ENCODE measurements at places on chromosomes 11 and 22.
A peak's percentile ranks its signal among the peaks of the same experiment; 100 is the strongest.

DNA sequence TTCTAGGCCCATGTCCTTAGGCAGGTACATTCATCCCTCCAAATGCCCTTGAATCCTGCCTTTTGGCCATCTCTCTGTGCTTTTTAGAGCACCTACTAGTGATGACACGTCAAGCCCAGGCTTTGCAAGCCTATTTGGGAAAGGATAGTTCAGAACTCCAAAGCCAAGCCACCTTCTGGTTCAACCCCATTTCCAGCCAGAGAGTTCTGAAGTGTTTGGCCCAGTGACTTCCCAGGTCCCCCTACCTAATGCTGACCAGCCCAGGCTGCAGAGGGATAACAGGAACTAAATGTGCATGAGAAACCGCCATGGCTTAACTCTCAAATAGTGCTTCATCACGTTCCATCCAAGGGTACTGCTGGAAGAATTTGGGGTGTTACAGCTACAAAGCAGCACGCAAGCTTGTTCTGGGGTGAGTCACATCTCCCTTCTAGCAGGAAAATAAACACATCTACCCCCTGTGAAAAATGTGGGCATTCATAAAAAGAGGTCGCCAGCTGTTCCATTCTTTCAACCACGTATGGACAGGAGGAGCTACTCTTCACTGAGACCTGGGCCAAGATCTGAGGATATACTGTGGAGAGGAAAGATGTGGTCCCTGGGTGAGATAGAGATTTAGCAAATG lies 2.0 kb upstream of the FXYD6 start:
- DNase-seq = no peak

- no peak for DNase-seq
These were observed 12.7 kb downstream of the LGALS12 start for GRCh38 chr11:63518548-63518947.

DNA sequence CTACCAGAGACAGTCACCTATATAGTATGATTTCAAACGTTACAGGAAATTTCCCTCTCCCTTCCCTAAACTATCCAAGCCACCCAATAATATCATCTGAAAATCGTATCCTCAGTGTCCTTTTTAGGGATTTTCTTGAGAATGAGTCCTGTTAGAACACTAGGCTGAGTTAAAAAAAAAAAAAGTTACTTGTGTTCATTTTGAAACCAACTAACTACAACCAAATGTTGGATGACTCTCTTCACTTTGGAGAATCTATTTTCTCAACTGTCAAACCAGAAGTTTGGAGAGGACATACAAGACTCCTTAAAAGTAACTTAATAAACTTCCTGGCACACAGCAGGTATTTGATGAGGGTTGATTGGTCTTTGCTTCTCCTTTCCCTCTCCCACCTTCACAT lies 183.2 kb upstream of the SESN3 start:
- no peak for DNase-seq

GRCh38 chr22:43625242-43625641 lies 186.9 kb downstream of the EFCAB6 start:
- no peak for DNase-seq

- DNase-seq = peak; percentile 3
These were observed 42.0 kb upstream of the CXCR5 start for GRCh38 chr11:118841469-118842242.

GRCh38 chr11:33063326-33063881 lies 24.0 kb downstream of the TCP11L1 start:
- no peak for DNase-seq

GRCh38 chr11:65782816-65783228 lies 2.0 kb upstream of the AP5B1 start:
- no peak for DNase-seq

- DNase-seq = no peak
These were observed 31.3 kb downstream of the MPPED1 start for GRCh38 chr22:43443152-43443471.

DNA sequence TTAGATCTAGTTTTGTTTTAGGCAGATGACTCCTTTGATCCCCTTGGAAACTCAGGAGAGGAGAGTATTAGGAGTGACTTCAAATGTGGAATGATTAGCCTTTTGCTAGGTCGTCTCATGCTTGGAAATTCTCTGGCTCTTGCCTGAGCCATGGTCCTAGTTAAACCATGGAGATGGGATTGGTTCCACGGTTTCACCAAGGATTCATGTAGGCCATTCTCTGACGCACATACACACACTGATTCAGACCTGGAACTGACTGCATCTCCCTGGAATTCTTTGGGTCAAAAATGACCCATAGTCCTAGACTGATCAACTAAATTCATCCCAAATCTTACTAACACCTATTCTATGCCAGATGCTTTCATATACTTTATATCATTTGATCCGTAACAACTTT lies 56.5 kb downstream of the POLD3 start:
- DNase-seq = no peak

- DNase-seq = no peak
These were observed 122.1 kb upstream of the TTC12 start for GRCh38 chr11:113192121-113192925.

DNA sequence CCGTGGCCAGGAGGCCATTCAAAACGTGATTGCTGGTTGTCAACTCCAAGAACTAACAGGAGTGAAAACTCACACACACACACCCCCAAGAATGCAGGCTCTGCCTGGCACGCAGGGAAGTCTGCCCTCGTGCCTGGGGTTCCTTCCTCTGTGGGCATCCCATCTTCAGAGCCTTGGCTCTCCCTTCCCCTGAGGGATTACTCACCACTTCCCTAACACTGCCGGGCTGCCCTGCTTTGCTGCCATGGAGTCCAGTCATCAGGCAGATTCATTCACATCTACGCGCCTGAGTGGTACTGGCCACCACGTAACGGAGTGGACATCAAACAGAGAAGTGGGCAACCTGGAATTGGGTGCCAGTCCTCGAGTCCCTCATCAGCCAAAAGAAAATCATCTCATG lies 120.7 kb upstream of the TMEM45B start:
- DNase-seq = no peak

DNA sequence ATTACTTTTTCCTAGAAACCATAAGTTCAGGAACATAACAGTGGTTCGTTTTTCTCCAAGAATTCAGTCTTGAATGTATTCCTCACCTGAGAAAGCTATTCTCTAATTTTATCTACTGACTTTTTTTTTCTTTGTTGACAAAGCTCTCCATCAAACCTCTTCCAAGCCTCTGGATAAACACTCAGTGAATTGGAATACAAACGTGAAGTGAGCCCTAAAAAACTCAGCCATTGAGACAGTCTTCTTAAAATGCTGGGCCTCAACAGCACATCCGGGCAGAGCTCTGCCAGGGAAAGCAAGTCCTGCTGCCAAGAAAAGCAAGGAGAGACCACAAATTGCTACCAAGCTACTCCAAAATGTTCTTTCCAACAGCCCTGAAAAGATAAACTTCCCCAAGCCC lies 7.7 kb upstream of the SLC1A2 start:
- no peak for DNase-seq

DNA sequence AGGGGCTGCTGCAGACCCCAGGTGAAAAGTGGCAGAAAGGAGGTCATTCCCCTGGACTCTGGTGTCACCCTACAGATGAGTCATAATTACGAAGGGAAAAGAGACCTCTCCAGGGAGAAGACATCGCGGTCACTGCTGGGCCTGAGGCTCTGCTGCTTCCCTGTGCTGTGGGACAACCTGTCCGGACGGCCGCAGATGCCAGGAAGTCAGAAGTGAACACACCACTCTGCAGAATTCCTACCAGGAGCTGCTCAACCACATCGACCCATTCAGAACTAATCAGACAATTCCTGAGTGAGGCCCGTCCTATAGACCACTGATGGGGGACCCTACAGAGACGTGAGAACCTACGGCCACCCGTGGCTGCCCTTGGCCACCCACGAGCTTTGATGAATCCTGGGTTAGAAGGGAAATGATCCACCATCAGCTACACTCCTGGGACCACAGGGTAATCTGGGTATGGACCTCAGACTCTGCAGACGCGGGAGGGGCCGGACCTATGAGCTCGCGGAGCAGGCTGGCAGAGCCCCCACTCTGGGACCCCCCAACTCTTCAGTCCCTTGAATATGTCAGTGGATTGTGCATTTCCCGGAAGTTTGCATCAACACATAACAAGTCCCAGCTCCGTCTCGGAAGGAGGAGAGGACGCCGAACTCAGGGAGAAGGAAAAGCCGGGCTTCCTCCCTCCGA lies 636.7 kb downstream of the BRD1 start:
- no peak for DNase-seq

- no peak for DNase-seq
These were observed 374.7 kb upstream of the LARGE1 start for GRCh38 chr22:34294986-34295385.

DNA sequence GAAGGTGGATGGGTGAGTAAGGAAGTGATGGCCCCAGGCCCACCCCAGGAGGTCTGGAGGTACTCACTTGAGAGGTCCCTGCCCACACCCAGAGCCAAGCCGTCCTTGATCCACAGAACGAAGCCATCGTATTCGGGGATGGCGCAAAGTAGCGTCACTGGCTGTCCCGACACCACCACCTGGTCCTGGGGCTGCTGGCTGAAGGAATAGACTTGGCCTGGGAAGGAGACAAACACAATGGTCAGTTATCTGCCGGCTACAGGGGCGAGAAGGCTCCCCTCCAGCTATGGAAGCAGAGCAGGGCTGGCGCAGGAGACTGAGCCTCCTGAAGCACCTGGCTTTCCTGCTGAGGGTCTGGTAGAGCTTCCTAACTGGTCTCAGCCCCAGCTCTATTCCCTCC lies 171.0 kb downstream of the ST3GAL4 start:
- DNase-seq = no peak

- no peak for DNase-seq
These were observed 96.5 kb downstream of the NXPE2 start for GRCh38 chr11:114774599-114775361.

- DNase-seq = no peak
These were observed 185.3 kb downstream of the C11orf91 start for GRCh38 chr11:33515347-33515746.

DNA sequence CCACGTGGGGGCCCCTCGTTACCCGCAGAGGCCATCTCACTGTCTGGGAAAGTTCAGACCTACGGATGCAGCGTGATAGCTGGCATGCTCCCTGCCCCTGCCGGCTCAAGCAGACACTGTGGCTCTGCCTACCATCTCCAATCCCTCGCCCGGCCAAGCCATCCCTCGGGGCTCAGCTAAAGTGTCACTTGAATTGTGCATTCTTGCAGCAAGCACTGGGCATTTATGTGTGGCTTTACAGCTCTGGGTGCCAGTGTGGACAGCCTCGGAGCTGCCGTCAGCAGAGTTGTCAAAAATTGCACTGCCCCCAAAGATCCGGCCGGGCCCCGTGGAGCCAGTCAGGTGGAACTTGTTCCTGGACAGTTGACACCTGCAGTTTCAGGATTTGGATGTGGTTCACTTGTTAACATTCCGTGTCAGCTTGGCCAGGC lies 75.0 kb upstream of the FGF3 start:
- DNase-seq = no peak

- no peak for DNase-seq
These were observed 87.6 kb downstream of the UVRAG start for GRCh38 chr11:75902631-75903030.

DNA sequence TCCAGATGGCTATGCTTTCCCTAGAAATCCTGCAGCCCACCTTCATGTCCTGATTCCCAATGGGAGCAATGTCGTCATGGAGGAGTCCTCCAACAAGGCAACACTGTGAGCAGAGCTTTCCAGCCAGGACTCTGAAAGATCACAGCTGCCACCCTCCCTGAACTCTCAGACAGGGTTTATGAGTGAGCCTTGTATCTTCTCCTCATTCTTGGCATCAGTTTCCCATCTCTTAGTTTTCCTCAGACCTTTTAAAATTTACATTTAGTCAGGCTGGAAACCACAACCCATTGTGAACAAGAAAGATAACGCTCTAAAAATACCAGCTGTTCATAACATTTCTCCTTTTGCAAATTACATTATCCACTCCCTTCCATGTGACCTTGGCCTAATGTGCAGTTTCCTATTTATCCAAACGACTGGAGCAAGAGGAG lies 15.6 kb upstream of the LYVE1 start:
- DNase-seq = no peak

DNA sequence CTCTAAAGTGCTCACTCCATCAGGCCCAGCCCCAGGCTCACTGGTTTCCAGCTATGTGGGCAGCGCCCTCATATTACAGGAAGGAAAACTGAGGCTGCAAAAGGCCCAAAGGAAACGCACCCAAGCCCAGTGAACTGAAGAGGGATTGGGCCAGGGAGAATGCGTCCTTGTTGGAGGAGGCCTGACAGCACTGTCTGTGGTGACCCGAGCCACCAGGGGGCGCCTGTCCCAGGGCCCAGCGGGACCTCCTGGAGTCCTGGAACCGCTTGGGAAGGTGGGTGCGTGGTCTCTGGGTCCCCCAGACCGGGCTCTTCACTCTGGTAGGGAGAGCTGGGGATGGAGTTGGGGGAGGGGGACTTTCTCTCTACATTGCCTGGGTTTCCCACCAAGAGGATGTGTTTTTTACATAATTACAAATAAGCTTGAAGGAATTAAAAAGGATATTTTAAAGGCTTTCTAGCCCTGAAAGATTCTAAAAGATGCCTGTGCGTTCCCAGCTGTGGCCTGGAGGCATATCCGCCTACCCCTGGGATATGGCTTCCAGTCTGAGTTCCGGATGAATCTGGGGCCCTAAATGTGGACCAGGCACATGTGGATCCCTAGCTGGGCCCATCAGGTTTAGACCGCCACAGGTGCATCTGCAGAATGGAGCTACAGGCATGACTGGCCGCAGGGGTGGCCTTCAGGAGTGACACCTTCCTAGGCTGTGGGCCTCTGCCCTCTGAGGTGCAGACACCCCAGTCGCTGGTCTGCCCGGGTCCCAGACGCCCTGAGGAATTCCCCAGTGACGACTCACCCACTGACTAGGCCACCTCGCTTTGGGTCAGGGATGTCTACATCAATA lies 4.2 kb downstream of the SPI1 start:
- DNase-seq = peak; percentile 84

GRCh38 chr22:49953027-49953679 lies 7.4 kb upstream of the PIM3 start:
- no peak for DNase-seq

DNA sequence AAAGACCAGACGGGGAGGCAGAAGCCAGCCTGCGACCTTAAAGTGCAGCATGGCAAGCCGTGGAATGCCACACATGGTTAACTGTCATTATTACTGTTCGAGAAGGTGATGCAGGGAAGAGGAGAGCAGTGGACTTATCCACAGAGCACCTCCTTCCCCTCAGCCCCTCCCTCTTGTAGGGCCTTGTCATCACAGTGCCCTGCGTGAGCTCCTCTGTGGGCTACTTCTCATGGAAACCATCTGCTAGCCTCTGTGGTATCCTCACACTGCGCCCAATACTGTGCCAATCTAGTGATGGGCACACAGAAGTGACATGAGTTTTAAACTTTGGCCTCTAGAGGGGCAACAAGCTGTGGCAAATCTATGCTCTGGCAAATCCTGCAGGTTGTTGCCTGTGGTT lies 18.2 kb upstream of the CCDC134 start:
- DNase-seq = no peak

- DNase-seq = no peak
These were observed 89.3 kb upstream of the LINC01488 start for GRCh38 chr11:69392104-69392653.

DNA sequence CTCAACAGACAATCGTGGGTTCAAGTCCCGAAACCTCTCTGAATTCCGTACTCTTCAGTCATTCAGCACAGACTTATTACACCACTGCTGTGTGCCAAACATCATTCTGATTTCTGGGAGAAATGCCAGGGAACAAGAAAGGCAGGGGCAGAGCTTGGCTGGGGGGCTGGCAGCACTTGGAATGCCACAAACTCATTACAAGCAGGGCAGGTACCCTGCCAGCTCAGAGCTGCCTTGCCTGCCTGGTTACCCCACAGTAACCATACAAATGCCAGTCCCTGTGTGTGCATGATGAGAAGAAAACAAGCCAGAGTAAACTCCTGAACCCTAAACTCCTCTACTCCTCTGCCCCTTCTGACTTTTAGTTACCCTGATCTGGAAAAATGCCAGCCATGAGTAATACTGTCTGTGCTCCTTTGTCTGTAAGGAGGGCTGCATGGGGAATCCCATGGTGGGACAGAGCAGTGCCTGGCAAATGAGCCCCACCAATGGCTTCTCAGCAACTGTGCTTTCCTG lies 6.9 kb upstream of the RAD9A start:
- DNase-seq = no peak
